ENCODE measurements at places on chromosomes 12 and 14.

GRCh38 chr12:9051158-9051550 lies 61.8 kb downstream of the KLRG1 start:
- DNase-seq = no peak

- DNase-seq = no peak
Measured at GRCh38 chr12:93376436-93377251, 1.1 kb upstream of the NUDT4 start.

- no peak for DNase-seq
Measured at GRCh38 chr12:124153392-124153791, 141.5 kb upstream of the RFLNA start.

- no peak for DNase-seq
Measured at GRCh38 chr14:61470261-61470960, 149.0 kb downstream of the PRKCH start.

GRCh38 chr12:53937099-53937498 lies 1.5 kb upstream of the HOXC13 start:
- no peak for DNase-seq

- DNase-seq = no peak
Measured at GRCh38 chr12:98719515-98720504, 74.7 kb downstream of the APAF1 start.

DNA sequence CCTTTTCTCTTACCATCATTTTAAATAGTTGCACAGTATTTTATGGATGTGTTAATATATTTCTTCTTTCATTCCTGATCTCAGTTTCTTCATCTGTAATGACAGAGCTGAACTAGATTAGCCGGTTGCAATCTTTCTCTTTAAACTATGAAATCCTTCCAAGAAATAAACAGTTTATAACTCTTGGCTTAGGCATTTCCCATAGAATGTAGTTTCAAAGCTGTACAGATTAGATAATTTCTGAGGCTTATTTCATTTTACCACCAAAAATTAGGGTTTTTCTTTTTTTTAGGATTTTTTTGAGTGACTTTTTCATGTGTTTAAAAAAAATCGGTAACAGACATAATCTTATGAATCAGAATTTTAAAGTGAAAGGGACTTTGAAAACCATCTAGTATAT lies 144.0 kb downstream of the RAD51B start:
- no peak for DNase-seq

DNA sequence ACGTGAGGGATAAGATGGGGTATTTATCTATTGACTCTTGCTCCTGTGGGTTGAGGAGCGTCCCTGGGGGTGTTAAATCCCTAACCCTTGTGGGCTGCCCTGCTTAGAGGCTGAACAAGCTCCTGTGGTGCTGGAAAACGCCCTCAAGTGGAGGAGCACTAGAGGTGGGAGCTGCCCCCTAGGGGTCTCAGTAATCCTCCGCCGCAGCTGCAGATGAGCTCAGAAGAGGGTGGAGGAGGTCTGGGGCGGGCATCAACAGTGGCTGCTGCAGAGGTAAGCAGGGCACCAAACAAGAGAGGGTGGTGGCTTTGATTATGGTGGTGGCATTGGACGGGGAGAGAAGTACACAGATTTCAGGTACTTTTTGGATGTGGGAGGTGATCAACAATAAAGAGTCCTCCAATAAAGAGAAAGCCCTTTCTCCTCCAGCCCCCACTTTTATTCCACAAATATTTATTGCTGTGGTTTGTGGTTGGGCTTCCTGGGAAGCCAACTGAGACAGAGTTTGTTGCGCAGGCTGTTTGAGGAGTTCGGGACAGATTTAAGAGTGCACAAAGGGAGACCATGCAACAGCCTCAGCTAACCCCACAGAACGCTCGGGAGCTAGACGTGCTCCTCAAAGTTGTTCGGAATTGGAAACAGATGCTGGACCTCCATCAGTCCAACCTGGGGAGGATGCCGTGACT lies 179.9 kb downstream of the ADCK1 start:
- no peak for DNase-seq

DNA sequence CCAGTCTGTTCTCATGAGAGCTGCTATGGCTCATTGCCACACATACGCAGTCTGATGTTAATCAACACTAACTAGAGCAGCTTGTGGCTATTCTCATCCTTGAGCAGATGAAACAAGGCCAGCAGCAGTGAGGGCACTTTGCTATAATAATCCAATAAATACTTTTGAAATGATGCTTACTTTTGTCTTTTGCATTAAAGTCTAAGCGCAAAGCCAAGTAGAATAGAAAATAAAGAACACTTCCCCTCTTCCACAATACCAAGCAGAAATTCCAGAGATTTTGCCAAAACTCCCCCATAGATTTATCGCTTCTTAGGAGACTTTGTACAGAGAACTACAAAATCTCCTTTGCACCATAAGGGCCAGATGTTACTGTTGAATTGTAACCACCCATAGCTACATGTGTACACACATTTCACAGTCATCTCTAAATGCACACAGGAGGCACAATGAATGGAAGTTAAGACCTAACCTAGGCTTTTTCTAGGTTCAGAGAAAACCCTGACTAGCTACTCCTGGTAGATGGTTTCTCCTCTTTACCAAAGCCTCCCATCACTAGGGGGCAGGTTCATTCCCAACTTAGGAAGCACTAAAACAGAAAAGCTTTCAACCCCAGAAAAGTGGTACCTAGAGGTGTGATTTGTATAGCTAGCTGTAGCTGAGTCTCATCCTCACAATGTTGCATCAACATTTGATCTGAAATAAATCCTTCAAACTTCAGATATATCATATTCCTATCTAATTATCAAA lies 119.3 kb downstream of the HMGA2 start:
- no peak for DNase-seq
